Effector memory CD4-positive, alpha-beta T cell (primary cell): ENCODE measurements at places on chromosomes 2 and 18.

DNA sequence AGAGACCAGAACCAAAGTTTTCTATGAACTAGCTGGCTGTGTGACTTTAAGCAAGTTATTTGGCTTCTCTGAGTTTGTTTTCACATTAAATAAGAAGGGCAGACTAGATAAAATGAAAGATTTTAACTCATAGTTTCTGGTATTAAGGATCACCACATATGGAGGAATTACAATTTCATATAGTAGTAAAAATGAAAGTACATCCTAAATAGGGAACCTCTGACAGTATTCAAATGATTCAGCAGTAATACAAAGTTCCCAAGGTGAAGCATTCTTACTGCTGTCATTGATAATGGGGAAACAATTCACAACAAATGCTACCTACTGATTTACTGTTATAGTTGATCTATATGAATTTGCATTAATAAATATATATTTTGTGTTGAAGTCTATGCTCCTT lies 170.3 kb upstream of the VRK2 start:
- DNase-seq, result no peak

DNA sequence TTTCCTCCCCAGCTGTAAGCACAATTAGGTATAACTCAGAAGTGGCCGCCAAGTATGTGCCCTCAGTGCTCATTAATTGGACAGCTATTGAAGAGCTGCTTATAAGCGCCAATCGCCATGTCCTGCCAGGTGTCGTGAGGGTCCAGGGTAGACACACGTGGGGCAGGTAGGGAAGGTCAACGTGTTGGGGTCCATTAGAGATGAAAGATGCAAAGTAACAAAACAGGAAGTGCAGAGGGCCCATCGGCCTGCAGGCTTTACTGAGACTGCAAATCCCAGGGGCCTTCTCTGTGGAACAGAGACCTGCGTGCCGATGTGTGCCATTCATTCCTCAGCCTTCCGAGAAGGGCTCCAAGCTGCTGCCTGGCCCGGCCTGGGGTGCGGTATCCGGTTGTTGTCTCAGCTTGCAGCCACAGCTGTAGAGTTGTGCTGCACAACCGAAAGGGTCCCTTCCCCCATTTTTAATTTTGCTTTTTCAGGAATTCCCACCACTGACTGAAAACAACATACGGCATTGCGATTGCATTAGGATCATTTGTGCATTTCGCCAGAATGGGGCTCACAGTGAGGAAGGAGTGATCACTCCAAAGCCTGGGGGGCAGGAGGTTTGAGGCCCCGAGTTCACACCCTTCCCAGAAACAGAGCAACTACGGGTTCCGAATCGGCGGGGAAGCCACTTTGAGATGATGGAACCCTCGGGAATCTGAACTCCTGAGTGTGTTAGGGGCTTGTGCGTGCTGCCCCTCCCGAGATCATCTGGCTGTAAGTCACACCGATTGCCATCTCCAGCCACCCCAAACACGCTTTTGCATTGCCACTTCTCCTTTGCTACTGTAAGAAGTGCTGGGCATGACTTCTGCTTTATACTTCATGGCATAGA lies 94.3 kb downstream of the TSHZ1 start:
- no peak for DNase-seq

DNA sequence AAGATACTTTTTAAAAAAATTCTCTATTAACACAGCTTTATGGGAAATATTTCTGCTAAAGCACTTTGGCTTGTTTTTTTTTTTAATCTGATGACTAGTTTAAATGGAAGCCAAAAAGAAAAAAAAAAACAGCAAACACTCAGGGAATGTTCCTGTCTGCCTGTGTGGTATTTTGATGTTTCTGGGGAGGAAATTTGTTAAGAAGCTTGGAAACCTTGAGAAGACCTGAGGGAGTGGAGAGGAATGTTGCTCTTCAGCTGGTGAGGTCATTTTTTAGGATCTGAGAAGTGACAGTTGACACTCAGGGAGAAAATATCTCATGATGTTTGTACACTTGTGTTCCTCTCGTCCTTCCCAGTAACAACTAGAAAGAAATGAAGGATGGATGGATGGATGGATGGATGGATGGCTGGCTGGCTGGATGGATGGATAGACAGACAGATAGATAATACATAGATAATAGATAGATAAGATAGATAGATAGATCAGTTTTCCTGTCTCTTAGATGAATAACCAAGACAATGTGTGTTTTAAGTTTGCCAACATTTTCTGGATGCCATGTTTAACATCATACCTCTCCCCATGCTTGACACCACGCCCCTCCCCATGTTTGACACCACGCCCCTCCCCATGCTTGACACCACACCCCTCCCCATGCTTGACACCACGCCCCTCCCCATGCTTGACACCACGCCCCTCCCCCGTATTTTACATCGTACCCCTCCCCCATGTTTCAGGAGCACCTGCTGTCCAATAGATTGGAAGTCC lies 84.8 kb downstream of the CTIF start:
- no peak for DNase-seq

DNA sequence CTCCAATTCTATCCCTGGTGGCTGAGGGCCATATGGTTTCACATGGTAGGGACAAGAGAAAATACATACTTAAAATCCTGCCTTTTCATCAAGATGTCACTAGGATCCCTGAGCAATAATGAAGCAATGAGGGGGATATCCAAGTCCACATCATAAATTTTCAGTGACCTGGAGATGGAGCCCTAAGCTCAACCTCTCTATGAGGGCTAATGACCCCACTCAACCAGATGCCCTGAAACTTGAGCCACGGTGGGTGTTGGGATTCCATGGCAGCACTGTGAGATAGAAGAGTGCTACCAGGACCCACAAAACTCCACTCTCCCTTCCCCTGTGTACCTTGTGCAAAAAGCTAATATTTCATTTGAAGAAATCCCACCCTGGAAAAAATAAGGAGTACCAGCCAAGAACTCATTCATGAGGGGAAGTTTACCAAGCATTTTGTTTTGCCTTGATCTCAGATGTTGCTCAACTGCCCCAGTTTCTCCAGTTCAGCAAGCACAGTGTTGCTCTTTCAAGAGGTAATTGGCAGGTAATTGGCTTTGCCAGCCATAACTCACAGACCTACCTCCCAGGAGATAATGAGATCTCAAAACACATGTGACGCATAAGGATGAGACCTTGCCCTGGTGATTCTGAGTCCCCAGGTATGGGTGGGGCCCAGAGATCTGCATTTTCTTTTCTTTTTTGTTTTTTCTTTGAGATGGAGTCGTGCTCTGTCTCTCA lies 51.0 kb upstream of the TTC39C start:
- no peak for DNase-seq

- no peak for DNase-seq
Observed at GRCh38 chr18:12336171-12336613, 28.2 kb downstream of the TUBB6 start.

- DNase-seq, result no peak
Observed at GRCh38 chr2:54208364-54209240, 47.4 kb downstream of the TSPYL6 start.

DNA sequence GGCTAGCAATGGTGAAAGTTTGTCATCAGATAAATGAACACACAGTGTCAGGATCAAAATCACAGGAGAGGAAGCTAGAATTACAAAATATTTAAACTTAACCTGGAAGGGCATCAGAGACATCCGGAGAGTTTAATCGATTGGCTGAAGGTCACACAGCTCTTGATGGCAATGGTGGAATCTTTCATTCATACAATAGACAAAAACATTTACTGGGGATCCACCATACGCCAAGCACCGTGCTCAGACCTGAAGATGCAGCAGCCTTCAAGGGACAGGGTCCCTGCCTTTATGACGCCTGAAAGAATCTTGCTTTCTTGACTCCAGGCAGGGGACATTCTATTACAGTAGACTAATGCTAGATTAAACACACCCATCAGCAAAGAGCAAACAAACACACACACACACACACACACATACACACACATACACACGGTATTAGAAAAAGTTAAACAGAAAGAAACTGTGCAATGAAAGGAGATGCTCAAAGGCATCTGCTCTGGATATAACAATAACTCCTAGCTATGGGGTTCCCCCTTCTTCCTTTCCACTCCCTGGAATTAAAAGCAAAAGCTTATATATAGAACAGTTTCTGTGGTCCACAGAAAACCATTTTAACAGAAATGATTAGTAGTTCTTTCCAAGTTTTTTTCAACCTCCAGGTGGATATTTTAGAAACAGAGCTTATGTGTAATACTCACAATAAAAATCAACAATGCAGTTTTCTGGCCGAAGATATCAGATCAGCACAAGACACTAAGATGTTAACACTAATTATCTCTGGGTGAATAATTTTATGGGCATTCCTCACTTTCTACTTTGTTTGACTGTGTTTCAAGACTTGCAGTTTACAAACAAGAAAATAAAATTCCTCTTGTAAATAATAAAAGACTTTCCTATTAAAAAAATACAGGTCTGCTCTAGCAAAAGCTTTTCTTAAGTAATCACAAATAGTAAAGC lies 151.7 kb downstream of the ANKRD44 start:
- no peak for DNase-seq

DNA sequence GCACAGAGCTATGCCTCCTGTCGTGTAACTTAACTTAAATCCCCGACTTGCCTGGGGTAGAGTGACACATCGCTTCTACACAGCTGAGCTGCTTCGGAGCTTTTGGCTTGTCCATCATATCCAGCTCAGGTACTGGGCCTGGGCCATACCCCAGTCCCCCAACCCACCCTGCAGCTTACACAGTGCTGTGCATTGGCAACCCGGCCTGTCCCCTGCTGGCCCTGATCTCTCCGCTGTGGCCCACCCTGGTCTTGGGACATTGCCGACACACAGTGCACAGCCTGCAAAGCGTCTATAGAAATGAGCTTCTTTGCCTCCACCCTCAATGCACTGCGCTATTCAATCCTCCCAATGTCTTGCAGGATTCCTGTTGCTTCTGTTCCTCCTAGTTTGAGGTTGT lies 342.8 kb upstream of the RAB6C start:
- DNase-seq, result no peak

DNA sequence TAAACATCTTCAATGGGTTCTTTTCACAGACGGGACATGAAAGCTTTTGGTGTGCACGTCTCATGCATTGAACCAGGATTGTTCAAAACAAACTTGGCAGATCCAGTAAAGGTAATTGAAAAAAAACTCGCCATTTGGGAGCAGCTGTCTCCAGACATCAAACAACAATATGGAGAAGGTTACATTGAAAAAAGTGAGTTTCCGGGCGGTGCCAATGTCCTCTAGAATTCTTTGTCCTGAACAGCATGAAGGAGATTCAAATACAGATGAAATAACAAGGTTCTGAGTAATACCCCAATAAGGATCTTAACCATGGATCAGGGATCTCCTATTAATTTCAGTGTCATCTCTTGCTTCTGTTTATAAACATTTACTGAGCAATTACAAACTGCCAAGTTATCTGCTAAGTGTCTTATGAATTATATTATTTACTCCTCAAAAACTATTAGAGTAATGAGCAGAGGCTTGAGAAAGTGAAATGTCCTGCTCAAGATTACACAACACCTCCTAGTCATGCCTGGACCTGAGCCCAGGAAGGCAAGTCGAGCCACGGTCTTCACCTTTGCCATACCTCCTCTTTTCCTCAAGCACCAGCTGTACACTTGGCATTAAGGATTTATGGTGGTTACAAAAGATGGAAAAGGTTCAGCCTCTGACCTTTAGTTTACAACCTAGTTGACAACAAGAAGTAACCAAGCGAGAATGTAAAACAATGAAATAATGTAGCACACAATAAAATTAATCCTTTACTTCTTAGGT lies 22.6 kb downstream of the DHRS9 start:
- no peak for DNase-seq

GRCh38 chr18:44067186-44067585 lies 613.5 kb upstream of the SETBP1 start:
- DNase-seq, result no peak

DNA sequence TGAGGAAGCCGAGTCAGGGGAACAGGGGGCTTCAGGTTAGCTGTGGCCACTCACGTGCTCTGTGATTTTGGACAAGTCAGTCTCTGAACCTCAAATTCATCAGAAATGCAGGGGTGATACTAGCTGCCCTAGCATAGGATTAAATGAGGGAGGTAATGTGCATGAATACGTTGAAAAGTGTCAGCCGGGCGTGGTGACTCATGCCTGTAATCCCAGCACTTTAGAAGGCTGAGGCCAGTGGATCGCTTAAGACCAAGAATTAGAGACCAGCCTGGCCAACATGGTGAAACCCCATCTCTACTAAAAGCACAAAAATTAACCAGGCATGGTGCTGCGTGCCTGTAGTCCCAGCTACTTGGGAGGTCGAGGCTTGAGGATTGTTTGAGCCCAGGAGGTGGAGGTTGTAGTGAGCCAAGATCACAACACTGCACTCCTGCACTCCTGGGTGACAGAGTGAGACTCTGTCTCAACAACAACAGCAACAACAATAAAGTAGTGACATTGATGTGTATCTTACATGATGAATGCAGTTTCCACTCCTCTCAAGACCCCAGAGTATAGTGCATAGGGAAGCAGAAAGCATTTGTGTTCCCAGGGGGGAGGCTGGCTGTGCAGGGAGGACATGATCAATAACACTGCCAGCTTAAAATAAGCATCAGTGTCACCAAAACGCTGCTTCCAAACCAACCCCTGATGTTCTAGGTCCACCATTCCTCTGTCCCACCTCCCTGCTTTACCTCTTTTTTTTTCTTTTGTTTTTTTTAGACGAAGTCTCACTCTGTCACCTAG lies 68.8 kb downstream of the HNRNPLL start:
- DNase-seq, result no peak

DNA sequence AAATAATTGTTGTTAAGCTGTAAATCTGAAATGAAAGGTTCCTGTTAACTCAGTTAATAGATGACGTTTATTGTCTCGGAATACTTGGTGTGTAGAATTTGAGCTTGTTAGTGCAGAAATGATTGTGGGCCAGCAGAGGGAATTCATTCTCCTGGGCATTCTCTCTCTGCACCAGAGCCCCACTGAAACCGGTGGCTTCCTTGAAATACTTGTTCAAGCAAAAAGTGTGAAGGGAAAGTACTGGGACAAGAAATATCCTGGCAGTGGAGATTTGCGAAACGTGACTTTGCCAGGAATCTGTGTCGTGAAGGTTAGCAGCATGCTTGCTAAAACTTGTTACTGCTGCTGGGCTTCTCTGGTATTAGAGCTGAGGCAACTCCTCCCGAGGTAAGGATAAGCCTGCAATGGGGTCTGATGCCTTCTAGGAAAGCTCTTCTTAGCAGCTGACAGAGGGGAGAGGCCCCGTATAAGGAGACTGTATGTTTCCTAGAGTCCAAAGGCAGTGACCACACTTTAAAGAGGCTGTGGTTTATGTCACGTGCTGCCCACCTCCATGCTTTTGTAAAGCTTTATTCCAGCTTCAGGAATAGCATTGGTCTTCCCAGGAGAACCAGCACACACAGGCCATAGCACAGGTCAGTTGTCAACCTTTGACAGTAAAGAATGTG lies 2.0 kb downstream of the ITGA6 start:
- DNase-seq, result no peak

GRCh38 chr18:56804395-56804794 lies 153.2 kb downstream of the WDR7 start:
- no peak for DNase-seq

GRCh38 chr2:237407700-237408099 lies 6.3 kb downstream of the COL6A3 start:
- no peak for DNase-seq
